Stimulated activated CD8-positive, alpha-beta memory T cell treated with anti-CD3 and anti-CD28 coated beads, Interleukin-4, amount 100 ng/mL, for 1 hour (primary cell): ENCODE measurements at places on chromosomes 4 and X.

GRCh38 chr4:138910914-138911336, 104.7 kb upstream of the NOCT start:
- no peak for DNase-seq

DNA sequence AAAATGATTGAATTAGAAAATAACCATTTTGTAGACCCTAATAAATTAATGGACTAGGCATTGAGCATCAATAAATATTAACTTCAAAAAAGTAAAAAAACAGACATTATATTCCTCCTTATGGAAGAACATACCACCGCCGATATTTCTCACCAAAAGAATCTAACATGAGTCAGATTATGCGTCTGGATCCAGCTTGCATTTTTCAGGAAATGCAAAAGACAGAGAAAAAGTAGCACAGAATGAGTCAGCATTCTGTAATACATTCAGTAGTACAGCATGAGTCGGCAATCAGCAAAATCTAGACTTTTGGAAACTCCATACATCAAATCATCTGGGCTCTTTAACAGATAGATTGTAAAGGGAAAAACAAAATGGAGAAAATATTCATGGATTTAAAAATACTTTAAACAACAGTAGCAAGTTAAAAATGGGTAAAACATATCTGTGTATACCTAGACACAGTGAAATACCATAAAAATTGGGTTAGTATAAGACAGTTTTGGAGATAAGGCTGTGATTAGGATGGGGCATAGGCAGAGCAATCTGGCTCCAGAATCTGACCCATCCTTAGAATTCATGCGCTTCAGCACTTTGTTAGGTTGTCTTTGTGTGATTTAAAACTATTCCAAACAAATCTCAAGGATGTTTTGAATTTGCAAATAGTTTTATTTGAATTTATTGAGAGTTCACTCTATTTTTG, 633.0 kb upstream of the FAM241A start:
- DNase-seq: no peak

DNA sequence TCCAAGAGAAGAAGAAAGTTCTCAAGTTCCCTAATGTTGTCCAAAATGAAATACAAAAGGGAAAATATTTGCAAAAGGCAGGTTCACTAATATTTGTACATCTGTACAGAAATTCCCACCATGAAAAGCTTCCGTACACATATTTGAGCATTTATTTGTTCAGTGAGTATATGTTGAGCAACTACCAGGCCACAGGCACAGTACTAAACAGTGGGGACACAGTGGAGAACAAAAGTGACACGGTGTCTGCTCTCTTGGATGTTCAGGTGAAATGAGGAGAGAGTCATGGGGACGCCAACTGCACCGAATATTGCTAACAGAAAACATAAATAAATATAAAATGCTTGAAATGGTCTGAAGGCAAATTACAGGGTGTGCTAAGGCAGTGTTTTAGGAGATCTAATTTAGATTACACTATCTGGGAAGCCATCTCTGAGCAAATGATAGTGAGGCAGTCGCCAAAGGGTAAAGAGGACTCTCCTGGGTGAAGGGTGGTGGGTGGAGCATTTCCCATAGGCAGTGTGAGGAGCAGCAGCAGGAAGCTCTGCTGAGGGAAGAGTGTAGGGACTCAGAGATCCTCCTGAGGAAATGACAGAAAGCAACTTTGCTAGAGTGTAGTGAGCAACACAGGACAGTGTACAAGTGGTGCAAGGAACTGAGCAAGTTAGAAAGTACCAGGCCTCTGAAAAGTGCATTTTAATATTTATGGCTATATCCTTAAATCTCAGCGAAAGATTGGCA, 375.2 kb downstream of the GALNTL6 start:
- no peak for DNase-seq

GRCh38 chr4:3766785-3767569, 792 bp downstream of the ADRA2C start:
- no peak for DNase-seq

DNA sequence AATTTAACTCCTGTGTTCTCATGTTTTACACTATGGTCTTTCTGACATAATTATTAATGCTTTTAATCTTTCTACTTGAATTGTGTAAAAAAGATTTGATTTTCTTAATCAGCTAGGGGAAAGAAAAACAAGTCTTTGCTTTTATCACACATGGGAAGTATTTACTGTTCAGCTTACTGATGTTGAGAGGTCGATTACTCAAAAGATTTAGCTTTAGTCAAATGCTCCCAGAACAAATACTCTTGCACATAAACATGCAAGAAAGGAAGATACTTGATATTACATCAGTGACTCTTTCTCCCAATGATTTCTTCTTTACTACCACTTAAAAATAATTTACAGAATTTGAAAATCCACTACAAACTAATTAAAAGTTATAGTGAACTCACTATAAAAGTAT, 198.3 kb upstream of the FAT4 start:
- no peak for DNase-seq

DNA sequence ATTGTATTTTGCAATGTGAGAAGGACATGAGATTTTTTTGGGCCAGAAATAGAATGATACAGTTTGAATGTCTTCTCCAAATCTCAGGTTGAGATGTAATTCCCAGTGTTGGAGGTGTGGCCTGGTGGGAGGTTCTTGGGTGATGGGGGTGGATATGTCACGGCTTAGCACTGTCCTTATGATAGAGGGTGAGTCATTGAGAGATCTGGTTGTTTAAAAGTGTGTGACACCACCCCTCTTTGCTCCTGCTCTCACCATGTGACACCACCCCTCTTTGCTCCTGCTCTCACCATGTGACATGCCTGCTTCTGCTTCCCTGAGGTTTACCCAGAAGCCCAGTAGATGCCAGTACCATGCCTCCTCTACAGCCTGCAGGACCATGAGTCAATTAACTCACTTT, 1226.9 kb downstream of the PCDH7 start:
- DNase-seq: no peak

DNA sequence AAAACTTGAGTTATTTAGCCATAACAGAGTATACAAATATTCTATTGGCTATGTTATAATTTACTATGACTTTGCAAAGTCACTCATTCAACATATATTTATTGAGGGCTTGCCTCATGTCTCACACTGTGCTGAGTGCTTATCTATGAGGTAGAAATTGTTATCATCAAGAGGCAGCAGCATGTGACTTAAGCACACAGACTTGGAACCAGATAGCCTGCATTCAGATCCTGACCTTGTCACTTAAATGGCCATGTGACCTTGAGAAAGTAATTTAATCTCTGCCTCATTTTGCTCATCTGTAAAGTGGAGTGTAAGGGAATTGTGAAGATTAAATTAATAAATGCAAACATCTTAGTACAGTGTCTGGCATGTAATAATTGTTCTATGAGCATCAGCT, 10.1 kb upstream of the EXOSC9 start:
- DNase-seq: no peak

DNA sequence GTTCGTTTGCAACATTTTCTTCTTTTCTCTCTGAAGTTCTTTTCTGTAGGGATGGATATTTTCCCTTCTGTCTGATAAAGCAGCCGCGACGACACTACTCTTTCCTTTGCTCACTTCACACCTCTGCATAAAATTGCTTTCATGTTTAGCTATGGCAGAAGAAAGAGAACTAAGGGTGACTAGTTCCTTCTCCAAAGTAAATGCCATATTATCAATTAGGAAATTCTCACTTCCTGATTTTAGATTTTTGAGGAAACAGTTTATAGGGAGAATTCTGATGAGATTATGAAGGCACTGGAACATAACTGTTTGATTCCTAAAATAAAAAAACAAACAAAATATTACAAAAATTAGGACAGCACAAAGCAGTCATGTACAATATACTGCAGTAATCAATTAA, 29.2 kb downstream of the FANCB start:
- DNase-seq: no peak
